CD4-positive, alpha-beta T cell treated with Interleukin-17A for 4 hours (primary cell): ENCODE measurements at places on chromosomes 1 and 21.
A peak's percentile ranks its signal among the peaks of the same experiment; 100 is the strongest.

DNA sequence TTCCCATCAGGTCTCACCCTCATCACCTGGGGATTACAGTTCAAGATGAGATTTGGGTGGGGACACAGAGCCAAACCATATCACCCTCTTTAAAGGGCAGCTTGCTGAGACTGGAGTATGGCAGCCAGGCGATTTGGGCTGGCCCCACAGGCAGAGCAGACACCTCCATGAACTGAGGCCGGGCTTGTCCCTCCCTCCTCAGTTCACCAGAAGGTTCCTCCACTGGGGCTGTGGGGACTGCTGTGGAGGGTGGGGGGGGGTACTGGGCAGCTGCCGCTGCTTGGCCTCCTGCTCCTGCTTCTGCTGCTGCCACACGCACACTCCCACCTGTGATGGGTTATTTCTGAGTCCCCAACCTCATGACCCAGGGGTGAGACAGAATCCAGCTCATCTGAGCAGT is 53.9 kb upstream of the PDE9A start:
- no peak for DNase-seq

- no peak for DNase-seq
Measured at GRCh38 chr1:167529829-167530474, 11.6 kb upstream of the CD247 start.

DNA sequence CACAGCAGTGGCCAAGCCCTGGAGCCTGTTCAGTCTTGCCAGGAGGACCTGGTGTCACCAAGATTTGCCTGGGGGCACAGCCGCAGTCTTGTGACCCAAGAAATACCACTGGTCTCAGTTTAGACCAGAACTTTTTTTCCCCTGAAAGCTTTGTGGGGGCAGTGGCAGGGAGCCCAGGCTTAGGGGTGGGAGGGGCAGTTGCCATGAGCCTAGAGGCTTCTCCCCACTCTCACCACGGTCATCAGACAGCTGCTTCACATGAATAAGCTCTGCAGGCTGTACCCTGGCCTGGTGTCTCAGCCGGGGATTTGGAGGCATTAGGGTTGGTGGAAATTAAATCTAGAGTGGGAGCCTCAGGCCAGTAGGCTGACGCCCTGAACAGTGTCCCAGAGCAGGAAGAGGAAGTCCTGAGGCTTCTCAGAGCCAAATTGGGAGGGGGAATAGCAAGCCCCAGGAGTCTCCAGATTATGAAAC is 73.7 kb downstream of the SLC16A1 start:
- DNase-seq, result no peak

DNA sequence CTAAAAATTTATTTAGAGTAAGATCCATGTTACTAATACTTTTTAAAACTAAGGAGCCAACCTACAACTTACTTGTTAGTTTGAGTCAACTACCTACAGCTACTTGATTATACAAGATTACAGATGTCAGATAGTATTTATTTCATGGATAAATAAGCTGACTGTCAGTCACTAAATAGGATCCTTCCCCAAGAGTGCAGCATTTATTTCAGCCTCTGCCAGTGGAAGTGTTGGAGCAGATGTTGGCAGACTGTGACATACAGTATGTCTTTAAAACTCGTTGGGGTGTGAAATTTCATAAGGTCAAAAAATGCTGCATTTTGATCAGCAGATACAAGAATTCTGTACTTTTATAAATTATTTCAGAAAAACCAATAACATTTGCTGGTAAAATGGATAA is 156.2 kb downstream of the AKT3 start:
- DNase-seq, result no peak

DNA sequence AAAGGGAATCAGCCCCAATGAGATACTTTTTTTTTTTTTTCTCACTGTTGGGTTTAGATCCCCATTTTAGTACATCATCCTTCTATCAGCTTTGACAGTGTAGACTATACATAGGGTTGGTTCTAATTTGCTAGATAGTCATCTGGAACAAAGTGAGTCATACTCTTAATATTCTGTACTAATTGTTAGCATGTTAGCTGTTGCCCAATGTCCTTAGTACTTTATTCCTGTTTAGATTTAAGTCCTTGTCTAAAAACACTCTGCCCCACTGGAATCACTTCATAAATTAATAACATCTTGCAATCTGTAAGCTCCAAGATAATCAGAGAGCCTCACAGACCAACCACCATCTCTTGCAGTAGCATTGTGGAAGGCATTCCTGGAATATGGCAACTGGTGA is 209.8 kb upstream of the KIAA0040 start:
- DNase-seq, result no peak

- DNase-seq, result no peak
Measured at GRCh38 chr1:230517326-230517725, 91.2 kb upstream of the PGBD5 start.

DNA sequence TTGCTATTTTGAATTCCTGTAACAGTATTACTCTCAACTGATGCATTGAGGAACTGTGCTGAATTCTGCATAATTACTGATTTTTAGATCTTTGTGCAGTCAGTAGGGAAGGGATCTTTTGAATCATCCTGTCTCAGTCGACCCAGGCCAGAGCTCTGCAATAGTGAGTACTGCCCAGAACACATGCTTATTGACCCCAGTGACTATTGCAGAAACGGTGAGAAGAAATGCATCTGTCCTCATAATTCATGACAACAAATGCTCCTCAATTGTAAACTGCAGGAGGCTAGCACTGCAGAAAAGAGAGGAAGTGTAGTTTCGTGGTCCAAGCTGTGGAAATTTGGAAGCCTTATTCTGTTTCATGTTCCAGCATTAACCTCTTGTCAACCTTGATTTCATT is 19.6 kb downstream of the EDARADD start:
- no peak for DNase-seq

DNA sequence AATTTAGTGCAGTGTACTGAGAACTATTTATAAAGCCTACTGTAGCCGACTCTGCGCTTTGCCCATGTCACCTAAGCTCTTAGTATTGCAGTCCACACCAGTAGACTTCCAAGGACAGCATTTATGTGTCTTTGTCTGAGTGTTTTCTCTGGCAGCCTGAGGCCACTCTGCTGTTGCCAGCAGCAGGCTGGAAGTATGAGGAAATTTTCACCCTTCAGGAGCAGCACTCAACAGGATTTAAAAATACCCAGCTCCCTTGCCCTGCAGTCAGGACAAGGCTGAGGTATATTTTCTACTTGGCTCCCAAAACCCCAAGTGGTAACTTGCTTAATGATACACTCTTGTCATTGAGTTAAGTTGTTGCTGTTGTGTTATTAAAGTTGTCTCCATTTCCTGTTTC is 230.1 kb downstream of the SRGAP2C start:
- DNase-seq, result no peak

- DNase-seq, result no peak
Measured at GRCh38 chr1:27099587-27100334, 55.2 kb downstream of the SLC9A1 start.

GRCh38 chr1:172487550-172487949 is 43.7 kb upstream of the PIGC start:
- DNase-seq, result peak; percentile 28

- DNase-seq, result no peak
Measured at GRCh38 chr1:47161298-47162040, 24.2 kb downstream of the CYP4A22 start.

- no peak for DNase-seq
Measured at GRCh38 chr21:38809198-38809878, 3.6 kb downstream of the ETS2 start.

DNA sequence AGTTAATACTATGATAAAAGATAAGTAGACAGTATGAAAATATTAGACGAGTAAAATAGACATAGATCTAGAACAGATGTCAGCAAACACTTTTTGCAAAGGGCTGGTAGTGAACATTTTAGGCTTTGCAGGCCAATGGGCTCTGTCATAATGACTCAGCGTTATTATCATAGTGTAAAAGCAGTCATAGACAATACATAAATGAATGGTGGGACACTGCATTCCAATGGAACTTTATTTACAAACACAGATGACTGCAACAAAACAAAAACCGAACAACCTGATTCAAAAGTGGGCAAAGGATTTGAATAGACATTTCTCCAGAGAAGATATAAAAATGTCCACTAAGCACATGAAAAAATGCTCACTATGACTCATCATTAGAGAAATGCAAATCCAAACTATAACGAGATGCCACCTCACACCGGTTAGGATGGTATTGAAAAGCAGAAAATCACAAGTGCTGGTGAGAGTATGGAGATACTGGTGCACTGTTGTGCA is 7.3 kb downstream of the GSTM5 start:
- DNase-seq, result no peak

DNA sequence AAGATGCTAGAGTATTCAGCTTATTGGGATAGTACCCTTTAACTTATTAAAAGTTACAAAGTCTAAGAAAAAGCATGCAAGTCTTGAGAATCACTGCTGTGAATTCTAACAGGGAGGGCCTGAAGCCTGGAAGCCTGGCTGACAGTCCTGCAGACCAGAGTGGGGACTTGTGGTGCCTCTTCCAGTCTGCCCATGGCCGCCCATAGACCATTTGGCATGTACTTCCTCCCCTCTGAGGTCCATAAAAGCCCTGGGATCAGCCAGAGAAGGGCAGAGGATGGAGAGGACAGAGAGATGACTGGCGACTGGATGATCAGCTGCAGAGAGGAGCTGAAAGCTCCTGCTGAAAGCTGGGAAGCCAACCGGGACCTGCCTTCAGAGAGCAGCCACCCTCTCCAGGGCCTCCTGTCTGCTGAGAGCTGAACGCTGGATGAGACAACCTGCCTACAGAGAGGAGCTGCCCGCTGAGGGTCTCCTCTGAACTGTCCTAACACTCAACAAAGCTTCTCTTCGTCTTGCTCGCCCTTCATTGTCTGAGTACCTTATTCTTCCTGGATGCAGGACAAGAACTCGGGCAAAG is 12.5 kb upstream of the SLC1A7 start:
- no peak for DNase-seq

GRCh38 chr1:169309178-169310166 is 58.1 kb downstream of the NME7 start:
- no peak for DNase-seq

GRCh38 chr1:60427194-60427593 is 353.6 kb upstream of the C1orf87 start:
- no peak for DNase-seq

DNA sequence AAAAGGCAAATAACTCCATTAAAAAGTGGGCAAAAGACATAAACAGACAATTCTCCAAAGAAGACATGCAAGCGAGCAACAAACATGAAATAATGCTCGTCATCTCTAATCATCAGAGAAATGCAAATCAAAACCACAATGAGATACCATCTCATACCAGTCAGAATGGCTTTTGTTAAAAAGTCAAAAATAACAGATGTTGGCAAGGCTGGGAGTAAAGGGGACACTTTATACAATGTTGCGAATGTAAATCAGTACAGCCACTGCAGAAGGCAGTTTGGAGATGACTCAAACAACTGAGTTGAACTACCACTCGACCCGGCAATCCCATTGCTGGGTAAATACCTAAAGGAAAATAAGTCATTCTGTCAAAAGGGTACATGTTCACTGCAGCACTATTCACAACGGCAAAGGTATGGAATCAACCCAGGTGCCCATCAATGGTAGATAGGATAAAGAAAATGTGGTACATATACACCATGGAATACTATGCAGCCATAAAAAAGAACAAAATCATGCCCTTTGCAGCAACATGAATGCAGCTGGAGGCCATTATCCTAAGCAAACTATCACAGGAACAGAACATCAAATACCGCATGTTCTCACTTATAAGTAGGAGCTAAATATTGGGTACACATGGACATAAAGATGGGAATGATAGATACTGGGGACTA is 25.9 kb downstream of the TSPAN2 start:
- peak; percentile 63 for DNase-seq

DNA sequence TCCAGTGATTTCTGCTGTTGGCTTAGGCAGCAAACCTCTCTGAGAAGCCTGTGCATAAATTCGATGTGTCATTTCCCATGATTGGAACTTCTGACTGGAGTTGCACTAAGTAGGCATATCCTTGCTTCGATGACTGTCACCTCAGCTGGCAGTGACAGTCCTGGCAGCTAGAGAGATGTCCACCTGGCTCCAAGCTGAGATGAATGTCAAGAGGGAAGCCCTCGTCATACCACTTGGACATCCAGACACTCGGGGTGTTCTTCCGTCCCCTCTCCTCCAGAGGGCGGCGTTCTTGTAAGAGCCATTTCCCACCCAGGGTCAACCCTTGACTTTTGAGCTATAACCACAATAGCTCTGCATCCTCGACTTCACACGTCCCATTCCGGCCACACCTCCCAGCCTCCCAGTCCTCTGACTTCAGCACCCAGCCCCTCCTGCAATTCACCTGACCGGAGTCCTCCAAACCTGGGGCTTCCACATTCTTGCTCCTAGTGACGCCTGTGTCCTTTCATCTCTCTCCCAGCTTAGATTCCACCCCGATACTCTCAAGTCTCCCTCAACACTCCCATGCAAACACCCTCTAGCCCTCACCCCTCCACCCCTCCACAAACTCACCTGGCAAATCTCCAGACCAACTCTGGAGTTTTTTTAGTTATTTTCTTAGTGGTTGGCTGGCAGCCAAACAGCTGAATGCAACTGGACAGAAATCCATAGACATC is 17.3 kb downstream of the CA6 start:
- DNase-seq, result peak; percentile 64

DNA sequence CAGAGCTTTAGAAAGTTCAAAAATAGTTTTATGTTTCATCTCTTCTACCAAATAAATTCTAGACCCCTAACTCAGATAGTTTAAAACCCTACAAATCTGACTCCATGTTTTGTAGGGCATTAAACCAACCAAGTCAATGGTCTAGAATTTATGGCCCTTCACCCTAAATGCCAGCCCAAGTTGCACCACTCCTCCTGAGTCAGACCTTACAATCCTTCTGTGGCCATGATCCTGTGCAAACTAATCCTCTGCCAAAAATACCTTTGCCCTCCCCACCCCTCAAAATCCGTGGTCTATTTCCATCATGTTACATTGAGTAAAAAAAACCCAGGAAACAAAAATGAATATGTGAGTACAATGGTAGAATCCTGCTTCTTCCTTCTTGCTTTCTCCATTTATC is 179.3 kb downstream of the NR5A2 start:
- no peak for DNase-seq

DNA sequence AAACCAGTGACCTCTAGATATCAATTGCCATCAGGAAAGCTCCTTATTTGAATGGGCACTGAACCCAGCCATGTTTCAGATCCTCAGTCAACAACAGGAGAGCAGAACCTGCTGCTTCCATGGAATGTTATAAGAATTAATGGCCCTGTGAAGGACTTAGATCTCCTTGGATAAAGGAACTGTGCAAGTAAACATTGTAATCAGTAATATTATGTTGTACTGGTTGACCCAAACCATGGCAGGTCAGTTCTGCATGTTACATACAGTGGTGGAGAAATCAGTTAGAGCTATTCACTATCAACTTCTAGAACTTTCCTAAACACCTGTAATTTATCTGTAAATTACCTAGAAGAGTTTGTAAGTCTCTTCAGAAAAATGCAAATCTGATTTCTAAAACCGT is 11.2 kb upstream of the CLDN8 start:
- DNase-seq, result no peak

GRCh38 chr1:61561666-61562065 is 163.3 kb downstream of the TM2D1 start:
- DNase-seq, result no peak

DNA sequence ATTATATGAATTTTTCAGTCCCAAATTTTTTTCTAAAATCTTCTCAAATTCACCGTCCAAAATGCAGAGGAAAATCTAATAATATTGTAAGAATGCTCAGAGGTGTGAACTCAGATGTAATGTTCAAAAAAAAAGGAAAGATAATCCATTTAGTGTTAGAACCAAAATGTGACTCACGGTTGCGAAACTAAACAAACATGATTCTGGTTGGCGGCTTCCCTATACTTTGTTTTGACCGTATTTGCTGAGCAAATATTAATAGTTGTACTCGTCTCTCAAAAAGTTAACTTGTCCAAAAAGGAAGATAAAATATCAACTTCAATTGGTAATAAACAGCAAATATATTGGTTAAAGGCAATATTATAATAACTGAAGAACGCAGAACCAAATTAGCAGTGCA is 34.4 kb downstream of the ZSWIM5 start:
- no peak for DNase-seq
